ENCODE measurements at places on chromosomes 11 and 22.
A peak's percentile ranks its signal among the peaks of the same experiment; 100 is the strongest.

- DNase-seq: no peak
Observed at GRCh38 chr22:45582955-45583320, 80.3 kb downstream of the FBLN1 start.

- DNase-seq: no peak
Observed at GRCh38 chr11:68743539-68743938, 7.8 kb downstream of the TESMIN start.

DNA sequence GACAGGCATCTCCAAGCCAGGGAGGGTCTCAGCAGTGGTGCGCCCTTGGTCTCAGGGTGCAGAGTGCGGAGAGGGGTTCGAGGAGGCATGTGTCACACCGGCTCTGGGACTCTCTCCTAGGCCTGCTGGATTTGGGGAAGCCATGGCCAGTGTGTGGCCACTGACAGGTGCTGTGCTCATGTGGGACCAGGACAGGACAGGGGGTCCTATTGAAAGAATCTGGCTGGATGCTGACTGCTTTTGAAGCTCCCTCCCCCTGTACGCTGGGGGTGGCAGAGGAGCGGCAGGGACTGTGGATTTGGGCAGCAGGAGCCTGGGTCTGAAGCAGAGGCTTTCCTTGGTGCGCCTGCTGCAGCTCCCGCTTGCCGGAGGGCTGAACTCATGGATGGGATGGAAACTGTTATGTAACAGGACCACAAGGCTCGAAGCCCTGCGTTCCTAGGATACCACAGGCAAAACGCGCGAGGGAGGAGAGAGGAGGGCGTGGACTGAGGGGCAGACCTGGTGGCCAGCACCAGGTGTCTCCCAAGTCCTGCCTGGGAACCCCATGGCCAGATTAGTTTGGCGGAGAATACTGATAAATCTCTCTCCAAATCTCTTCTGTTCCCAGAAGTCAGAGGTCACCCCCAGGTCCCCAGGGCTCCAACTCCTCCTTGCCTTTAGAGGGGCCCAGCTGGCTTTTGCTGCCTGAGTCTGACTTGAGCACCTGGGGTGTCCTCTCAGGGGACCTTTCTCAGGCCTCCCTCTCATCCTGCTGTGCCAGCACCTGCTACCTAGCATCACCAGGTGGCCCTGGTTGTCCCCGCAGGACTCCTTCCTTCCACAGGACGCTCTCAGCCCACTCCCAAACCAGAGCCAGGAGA lies 13.8 kb upstream of the TEF start:
- peak; percentile 4 for DNase-seq

- no peak for DNase-seq
Observed at GRCh38 chr22:21681566-21682370, 16.0 kb downstream of the PPIL2 start.

- DNase-seq: peak; percentile 47
Observed at GRCh38 chr11:40302669-40303068, 1156.8 kb downstream of the LRRC4C start.

- peak; percentile 88 for DNase-seq
Observed at GRCh38 chr11:46248289-46249102, 29.0 kb upstream of the CREB3L1 start.

DNA sequence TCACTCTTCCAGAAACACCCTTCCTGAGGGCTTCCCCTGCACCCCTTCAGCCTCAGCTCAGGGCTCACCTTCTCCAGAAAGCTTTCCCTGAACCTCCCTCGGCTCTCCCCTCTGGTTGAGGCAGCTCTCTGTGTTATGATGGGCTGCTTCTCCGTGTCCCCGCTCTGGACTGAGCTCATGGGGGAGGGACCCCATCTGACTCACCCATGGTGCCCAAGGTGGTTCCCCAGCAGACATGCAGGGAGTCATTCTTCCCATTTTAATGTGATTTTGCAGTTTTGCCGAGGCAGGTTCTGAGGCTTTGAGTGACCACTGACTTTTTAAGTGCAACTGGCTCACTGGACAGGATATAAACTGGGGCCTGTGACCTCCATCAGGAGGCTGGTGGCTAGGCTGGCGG lies 495.1 kb downstream of the TBC1D22A start:
- no peak for DNase-seq

- no peak for DNase-seq
Observed at GRCh38 chr11:117606211-117606610, 190.8 kb downstream of the DSCAML1 start.

DNA sequence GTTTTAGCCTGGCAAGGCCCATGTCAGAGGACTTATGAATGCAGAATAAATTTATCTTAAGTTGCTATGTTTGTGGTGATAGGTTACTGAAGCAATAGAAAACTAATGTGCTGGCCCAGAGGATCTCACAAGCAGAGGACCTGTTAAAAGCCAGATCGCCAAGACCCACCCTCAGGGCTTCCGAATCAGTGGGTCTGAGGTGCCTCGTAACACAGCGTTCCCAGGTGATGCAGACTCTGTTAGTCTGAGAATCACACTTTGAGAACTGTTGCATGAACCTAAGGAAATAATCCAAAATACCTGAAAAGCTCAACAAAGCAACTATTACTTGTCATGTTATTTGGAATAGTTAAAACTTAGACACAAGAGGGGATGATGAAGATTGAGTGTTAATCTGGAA lies 6.7 kb upstream of the SCARF2 start:
- DNase-seq: no peak

GRCh38 chr22:25111579-25112517 lies 87.8 kb upstream of the CRYBB3 start:
- DNase-seq: no peak

DNA sequence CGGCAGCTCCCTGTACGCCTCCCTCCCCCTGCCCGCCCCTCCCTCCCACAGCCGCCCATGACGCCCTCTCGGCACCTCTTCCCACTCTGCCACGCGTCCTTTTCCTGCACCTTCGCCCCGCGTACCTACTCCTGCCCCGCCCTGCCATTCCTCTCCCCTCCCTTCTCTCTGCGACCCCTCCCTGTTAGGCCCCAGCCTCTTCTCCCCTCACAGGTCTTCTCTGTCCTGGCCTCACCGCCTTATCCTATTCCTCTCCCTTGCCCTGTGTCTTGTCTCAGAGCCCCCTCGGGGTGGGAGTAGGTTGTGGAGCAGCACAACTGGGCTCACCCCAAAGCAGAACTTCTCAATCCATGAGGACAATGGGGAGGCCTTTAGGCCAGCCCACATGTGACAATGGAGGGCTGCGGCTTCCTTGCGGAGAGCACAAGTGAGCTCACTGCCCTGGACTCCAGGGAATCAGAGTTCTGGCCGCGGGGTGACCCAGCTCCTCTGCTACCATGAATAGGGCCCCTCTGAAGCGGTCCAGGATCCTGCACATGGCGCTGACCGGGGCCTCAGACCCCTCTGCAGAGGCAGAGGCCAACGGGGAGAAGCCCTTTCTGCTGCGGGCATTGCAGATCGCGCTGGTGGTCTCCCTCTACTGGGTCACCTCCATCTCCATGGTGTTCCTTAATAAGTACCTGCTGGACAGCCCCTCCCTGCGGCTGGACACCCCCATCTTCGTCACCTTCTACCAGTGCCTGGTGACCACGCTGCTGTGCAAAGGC lies 539 bp downstream of the SLC35C1 start:
- DNase-seq: peak; percentile 12

DNA sequence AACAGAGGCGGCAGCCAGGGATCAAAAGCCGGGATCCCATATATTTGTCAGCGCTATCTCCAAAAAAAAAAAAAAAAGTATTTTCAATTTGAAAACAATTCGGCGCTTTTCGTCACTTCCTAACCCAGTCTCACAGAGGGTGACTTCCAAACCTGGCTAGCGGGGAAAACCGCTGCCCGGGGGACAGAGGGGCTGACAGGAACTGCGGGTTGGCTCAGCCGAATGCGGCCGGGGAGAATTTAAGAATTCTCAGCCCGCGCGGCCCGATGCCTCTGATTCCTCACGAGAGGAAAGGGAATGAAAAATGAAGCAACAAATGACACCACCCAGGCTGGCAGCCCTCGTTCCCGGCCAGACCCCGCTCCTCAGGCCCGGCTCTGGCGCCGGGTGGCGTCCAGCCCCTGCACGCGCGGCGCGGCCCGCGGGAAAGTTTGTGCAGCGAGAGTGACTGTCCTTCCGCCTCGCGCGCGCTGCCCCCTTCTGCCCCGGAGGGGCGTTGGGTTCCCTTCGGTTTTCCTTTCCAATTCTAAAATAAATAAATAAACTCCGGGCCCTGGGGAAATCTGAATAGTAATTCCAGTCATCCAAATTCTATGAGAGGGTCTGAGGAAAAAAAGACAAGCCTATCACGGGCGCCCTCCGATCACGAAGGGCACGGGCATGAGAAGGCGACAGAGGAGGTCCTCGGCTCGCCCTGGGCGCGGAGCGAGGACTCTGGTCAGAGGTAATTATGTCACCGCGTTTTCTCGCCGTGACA lies 4.8 kb upstream of the PAX6 start:
- DNase-seq: no peak

DNA sequence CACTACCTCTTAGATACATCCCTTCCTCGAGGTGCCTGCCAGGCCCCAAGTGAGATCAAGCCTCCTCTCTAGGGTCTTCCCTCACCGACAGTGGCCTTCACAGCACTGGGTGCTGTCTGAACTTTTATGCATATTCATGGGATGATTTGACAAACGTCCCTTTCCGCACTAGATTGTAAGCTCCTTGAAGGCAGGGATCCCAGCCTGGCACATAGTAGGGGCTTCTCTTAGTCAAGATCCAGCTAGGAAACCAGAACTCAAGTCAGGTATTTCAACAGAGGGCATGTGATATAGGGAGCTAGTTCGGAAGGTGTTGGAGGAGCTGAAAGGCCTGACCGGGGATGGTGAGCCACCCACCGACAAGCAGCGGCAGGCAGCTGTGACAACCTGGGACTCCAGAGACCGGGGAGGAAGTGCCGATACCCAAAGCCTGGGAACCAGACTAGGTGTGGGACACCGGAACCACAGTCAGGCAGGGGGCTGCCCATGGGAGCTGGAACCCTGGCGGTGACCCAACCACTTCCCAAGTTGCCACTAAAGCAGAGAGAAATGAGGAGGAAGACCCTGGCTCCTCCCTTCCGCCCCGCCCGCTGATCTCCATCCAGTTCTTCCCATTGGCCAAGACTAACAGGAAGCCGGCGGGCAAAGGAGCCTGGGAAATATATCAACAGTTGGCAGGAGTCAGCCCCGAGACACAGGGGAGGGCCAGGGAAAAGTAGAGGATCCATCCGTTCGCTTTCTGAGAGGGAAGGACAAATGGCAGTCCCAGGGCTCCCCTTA lies 39.8 kb upstream of the CD82 start:
- DNase-seq: no peak

DNA sequence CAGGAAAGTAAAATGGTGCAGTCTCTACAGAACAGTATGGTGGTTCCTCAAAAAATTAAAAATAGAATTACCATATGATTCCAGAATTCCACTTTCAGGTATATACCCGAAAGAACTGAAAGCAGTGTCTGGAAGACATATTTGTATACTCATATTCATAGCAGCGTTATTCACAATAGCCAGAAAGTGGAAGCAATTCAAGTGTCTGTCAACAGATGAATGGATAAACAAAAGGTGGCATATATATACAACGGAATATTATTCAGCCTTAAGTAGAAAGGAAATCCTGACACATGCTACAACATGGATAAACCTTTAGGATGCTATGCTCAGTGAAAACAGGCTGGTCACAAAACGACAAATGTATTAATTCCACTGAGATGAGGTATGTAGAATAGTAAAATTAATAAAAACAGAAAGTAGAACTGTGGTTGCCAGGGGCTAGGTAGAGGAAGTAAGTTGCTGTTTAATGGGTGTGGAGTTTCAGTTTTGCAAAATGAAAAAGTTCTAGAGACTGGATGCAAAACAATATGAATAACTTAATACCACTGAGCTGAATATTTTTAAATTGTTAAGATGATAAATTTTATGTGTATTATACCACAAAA lies 14.5 kb downstream of the SAA1 start:
- no peak for DNase-seq

DNA sequence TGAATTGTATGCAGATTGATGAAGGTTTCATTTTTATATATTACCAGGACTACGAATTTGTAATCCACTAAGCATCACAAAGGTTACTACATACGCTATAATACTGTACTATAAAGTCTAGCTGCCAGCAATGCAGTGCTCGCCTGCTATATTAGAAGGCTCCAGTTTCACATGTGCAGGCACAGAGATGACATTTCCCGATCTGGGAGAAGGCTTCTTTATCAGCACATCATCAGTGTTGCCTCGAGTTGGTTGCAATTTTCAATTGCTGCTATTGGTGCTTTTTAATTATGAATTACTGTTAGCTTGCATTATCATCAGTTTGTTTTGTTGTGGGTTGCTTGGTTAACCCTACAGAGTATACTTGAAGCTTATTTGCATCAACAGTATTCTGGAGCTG lies 143.2 kb upstream of the TEAD1 start:
- no peak for DNase-seq

DNA sequence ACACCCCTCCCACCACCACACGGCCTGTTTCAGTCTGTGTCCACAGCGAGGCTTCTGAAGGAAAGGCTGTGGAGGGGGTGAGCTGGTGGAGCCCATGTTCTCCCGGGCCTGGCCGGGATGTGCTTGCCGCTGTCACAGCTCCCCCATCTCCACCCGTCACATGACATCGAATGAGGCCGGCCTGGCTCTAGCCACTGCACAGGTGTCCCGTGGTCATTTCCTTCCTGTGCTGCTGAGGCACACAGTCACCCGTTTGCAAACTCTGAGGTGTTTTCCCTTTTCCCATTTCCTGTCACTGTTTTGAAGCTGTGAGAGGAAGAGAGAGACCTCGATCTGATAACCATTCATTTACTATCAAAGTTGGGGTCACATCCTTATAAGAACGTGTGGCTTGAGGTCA lies 55.7 kb upstream of the CLDN5 start:
- DNase-seq: no peak

GRCh38 chr11:126886636-126887035 lies 113.9 kb downstream of the KIRREL3 start:
- no peak for DNase-seq

DNA sequence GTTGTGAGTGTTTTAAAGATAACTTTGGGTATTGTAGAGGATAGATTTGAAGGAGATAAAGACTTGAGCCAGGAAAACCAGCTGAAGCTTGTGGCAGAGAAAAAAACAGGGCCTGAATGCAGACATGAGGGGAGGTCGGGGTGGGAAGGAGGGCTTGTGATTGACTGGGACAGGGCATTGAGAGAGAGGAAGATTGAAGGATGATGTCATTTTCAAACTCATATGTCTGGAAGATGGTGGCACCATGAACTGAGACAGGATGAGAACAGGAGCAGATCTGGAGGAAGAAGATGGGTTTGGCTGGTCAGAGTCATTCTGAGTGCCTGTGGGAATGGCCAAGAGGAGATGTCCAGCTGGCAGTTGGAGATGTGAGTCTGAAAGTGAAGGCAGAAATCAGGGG lies 14.7 kb downstream of the CSNK2A3 start:
- no peak for DNase-seq

DNA sequence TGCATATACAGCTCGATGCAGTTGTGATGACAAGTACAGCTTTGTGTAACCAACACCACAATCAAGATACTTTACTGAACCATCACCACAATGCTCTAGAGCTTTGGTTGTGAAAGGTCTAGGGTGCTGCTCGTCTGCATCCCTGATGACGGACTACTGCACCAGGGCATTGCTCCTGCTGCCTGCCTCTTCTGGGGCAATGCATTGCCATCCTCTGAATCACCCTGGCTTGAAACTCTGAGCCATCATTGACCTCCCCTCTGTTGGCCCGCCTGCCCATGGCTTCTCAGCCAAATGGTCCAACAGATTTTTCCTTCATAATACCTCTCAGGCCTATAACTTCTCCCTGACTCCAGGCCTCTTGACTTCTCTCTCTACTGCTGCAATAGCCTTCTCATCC lies 77.4 kb upstream of the CSNK2A3 start:
- DNase-seq: no peak

GRCh38 chr11:6618117-6619003 lies 862 bp downstream of the TPP1 start:
- peak; percentile 65 for DNase-seq

Data from amniotic stem cell (primary cell).